Stimulated activated CD8-positive, alpha-beta memory T cell treated with anti-CD3 and anti-CD28 coated beads, Interleukin-4, amount 100 ng/mL, for 4 hours (primary cell): ENCODE measurements at places on chromosomes 3 and 15.

GRCh38 chr3:38119248-38119544 lies 17.7 kb downstream of the ACAA1 start:
- DNase-seq: no peak

GRCh38 chr3:45145681-45146614 lies at the start of gene CDCP1:
Gene CDCP1, minus strand, starts transcription at chr3:45146378. Its CDS starts 91 bp downstream, at chr3:45146287.
- DNase-seq: no peak

DNA sequence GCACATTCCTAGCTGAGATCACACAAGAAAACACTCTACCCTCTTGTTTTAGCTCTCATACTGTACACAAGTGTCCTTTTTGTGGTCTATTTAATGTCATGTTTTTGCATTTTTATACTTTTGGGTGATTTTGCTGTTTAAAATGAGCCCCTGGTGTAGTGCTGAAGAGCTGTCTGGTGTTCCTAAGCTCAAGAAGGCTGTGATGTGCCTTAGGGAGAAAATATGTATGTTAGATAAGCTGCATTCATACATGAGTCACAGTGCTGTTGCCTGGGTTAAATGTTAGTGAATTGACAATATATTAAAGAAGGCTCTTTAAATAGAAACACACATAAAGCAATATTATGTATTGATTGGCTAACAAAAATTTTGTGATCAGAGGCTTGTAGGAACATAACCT lies 387.4 kb upstream of the C2CD4B start:
- DNase-seq: no peak

DNA sequence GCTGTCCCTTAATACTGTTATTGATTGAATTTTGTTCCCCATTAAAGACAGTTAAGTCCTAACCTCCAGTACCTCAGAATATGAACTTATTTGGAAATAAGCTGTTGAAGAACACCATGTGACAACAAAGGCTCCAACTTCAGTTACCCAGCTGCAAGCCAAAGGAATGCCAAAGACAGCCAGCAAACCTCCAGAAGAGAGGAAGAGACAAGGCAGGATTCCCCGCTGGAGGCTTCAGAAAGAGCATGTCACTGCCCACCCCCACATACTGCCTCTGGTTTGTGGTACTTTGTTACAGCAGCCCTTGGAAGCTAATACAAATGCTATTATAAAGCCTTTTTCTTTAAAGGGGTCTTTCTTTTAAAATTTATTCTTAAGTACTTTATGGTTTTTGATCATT lies 18.4 kb upstream of the NEK10 start:
- no peak for DNase-seq

- no peak for DNase-seq
These were observed 485.2 kb upstream of the PROK2 start for GRCh38 chr3:72270072-72270681.

GRCh38 chr3:55002416-55002930 lies 74.6 kb upstream of the LRTM1 start:
- DNase-seq: no peak

GRCh38 chr15:66424963-66425612 lies 38.4 kb downstream of the MAP2K1 start:
- DNase-seq: no peak

GRCh38 chr3:138875096-138875753 lies 40.5 kb upstream of the PIK3CB start:
- DNase-seq: no peak

GRCh38 chr3:98460220-98460619 lies 2.8 kb upstream of the OR5K1 start:
- DNase-seq: no peak

- DNase-seq: no peak
These were observed 534.1 kb upstream of the GRM7 start for GRCh38 chr3:6326771-6327170.

GRCh38 chr15:101033801-101034200 lies 114.6 kb downstream of the LRRK1 start:
- DNase-seq: no peak

- no peak for DNase-seq
These were observed 6.1 kb upstream of the SCAANT1 start for GRCh38 chr3:63918321-63918720.

GRCh38 chr15:98713585-98714001 lies 65.3 kb downstream of the IGF1R start:
- DNase-seq: no peak

- DNase-seq: no peak
These were observed 3.2 kb downstream of the MAPKBP1 start for GRCh38 chr15:41777421-41777973.

DNA sequence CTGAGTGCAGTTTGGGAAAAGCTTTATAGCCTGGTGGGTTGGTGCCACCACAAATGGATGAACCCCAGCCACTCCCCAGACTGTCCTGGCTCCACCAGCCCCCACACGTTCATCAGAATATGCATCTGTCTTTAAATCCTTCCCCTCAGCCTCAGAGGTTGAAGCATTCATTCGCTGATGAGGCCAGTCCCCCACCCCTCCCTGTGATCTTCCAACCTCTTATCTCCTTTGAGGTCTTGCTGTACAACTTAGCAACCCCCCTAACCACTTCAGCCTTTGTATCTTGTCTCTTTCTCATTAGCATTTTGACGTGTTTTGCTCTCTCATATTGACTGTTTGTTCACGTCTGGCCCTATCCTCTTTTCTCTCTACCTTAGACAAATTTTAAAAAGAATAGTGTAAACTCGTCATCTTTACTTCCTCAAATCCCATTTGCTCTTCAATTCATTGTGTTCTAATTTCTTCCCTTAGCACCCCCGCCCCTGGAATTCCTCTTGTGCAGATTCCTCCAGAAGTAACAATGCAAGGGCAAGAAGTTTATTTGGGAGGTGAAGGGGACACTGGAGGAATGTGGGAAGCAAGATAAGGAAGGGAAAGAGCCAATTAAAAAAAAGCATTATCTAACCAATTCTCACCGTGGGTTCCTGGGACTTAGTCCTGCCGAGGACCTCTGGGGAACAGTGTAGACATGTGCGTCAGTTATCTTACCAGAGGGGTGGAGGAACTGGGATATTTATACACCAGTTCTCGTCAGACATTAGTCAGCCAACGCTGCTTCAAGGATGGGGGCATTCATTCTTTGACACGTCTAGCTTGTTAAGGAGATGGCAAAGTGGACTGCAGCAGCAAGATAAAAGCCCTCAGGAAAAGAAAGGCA lies 38.6 kb downstream of the MOBP start:
- DNase-seq: no peak

- no peak for DNase-seq
These were observed 34.0 kb downstream of the TKT start for GRCh38 chr3:53221827-53222182.

DNA sequence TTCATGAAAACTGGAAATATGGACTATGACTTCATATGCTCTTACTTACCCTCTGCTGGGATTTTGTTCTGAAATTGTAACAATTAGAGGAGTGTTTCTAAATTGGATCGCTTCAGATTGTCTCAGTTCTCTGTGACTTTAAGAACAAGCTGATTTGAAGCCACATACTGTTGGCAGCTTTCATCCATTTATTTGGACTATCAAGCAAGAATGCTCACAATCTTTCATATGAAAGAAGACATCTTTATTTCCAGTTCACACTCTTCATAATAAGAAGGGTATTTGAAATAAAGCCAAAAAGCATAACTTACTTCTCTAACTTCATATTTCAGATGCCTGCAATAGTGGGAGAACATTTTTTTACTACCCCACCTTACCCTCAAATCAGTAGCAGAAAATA lies 491.6 kb upstream of the TPRG1 start:
- DNase-seq: no peak

DNA sequence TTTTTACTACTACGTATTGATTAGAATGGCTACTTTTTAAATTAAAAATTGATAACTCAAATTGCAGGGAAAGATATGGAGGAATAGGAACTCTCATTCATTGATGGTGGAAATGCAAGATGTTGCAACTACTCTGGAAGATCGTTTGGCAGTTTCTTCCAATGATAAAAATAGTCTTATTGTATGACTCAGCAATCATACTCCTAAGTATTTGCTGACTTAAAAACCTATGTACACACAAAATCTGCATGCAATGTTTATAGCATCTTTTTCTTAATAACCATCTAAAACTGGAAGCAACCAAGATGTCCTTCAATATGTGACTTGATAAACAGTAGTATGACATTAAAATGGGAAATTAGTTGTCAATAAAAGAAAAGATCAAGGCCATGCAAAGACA lies 87.4 kb upstream of the LRRC3B start:
- no peak for DNase-seq

- DNase-seq: no peak
These were observed 7.2 kb downstream of the FSD2 start for GRCh38 chr15:82798531-82799166.

DNA sequence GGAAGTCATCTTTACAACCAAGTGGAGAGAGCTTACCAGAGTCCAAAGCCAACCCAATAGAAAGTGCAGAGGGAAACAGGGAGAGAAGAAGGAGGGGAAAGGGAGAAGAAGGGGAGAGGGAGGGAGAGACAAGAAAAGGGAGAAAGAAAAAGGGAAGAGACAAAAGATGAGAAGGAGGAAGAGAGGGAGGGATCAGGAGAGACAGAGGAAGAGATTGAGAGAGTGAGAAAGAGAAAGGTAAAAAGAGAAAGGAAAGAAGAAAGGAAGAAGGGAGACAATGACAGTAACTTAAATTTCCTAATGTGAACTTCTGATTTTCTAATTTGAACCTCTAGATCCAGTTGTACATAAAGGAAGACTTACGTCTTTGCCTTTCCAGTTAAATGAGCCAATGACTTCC lies 20.7 kb upstream of the WNT5A start:
- no peak for DNase-seq

DNA sequence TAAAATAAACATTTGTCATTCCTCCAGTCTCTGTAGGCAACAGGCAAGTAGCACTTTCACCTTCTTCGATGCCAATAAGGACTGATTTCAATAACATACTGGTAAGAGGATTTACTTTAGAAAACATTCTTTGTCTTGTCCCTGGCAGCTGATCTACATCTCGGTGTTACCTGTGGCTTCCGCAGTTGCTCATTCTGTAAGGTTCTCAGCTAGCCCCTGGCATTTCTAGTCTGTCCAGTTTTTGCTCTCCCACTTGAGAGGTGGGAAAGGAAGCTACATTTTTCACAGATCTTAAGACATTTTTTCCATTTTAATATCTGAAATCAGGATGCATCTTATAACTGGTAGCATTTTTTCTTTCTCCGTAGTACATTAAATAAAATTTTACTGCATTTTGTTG lies 19.7 kb upstream of the MAP6D1 start:
- no peak for DNase-seq

DNA sequence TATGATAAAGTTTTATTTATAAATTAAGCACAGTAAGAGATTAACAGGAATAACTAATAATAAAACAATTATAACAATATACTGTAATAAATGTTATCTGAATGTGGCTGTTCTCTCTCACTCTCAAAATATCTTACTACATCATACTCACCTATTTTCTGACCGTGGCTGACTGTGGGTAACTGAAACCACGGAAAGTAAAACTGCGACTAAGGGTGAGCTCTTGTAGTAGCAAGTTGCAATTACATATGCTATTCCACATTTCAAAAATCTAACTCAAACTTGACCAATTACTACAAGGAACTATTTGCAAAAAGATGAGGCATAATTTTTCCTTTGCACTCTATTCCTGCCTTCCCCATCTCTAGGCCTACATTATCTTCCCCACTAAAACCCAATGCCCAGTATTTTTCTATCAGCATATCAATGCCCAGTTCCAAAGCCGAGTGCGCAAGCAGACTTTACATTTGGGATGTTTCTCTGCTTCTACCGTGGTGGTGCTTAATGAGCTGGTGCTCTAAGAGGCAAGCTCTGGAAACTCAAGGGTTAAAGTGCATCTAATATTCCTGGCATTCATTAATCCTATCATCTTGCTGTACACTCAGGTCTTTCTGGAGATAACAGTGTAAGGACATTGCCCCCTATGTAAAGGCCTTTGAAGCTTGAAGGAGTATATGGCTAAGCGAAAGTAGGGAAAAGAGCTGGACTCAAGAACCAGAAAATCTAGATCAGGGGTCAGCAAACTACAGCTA lies 6.7 kb downstream of the PCYT1A start:
- DNase-seq: no peak

- DNase-seq: no peak
These were observed 24.5 kb downstream of the HHLA2 start for GRCh38 chr3:108320746-108321350.

DNA sequence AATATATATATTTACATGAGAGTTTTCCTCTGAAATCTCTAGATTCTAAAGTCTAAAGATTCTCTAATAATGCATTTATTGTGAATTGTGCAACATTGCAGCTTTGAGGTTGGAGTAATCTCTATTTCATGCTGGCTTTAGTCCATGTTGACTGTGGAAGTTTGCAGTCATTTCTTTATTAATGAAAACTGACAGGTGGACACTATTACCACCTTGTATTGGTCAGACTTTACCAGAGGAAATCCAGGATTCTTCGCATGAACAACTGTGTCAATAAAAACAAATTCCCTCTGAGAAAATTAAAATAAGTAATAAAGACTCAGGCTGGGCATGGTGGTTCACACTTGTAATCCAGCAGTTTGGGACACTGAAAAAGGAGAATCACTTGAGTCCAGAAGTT lies 274.1 kb downstream of the SHQ1 start:
- no peak for DNase-seq

DNA sequence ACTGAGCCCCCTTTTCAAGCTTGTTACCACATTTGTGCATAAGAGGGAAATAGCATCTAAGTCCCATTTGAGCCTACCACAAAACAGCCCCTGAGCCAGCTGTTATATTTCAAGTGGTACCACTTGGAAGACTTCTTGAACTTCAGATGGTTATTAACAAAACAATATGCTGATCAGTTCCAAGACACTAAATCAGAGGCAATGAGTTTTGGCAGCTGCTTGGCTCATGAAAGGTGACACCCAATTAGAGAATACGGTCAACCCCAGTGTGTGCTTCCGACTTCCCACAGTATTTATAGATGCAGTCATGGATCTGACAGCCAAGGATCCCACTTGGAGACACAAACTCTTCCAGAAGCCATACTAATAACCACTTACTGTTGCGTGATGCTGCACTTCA lies 469.6 kb upstream of the PPP2R3A start:
- no peak for DNase-seq

GRCh38 chr3:113278599-113278955 lies 67.2 kb downstream of the BOC start:
- DNase-seq: no peak

- no peak for DNase-seq
These were observed 368.1 kb downstream of the ZPLD1 start for GRCh38 chr3:102802819-102803420.

DNA sequence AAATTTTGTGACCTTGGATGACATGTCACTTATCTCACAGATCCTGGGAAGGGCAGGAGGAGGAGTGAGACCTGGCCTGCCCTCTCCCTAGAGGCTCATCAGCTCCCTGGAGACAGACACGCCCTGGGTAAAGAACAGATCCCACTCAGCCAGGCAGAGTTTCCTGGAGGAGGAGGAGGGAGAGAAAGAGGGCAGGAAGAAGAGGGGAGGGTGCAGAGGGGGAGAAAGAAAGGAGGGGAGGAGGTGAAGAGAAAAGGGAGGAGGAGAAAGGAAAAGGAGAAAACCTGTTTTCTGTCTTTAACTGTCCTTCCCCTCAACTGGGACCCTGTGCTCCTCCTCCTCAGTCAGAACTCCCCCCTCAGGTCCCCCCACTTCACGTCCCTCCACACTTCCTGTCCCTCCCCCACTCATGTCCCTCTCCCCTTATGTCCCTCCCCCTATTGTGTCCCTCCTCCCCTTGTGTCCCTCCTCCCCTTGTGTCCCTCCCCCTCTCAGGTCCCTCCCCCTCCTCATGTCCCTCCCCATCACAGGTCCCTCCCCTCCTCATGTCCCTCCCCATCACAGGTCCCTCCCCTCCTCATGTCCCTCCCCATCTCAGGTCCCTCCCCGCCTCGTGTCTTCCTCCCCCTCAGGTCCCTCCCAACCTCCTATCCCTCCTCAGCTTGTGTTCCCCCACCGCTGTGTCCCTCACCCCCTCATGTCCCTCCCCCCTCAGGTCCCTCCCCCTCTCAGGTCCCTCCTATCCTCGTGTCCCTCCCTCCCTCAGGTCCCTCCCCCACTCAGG lies 52.3 kb upstream of the CGNL1 start:
- DNase-seq: no peak
